ENCODE measurements at places on chromosomes 16 and 17.

- DNase-seq = no peak
Observed at GRCh38 chr16:2500918-2501750, 12.6 kb upstream of the ATP6V0C start.

GRCh38 chr16:10624527-10624926 lies 44.1 kb upstream of the EMP2 start:
- no peak for DNase-seq

- DNase-seq = no peak
Observed at GRCh38 chr17:75110234-75110937, 617 bp downstream of the ARMC7 start.

DNA sequence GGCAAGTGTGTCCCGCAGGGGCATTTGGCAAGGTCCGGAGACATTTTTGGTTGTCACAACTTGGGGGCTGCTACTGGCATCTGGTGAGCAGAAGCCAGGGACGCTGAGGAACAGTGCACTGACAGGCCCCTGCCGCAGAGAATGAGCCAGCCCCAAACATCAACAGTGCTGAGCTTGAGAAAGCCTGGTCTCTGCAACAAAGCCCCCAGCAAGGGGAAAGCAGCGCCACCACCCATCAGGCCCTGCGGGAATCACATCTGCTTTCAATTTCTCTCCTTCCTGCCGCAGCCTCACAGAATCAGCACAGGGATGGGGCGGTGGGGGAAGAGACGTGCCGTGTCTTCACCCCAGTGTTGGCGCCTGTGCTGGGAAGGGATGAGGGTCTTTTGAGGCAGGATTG lies 14.8 kb upstream of the PRPSAP1 start:
- no peak for DNase-seq

GRCh38 chr16:46706642-46707041 lies 17.2 kb downstream of the ORC6 start:
- no peak for DNase-seq
